ENCODE measurements at places on chromosomes 4 and X.

- peak; percentile 91 for DNase-seq
Observed at GRCh38 chr4:165378745-165379677, at the start of gene CPE. Gene CPE, plus strand, starts transcription at chr4:165379008. Its CDS starts 214 bp downstream, at chr4:165379222.

DNA sequence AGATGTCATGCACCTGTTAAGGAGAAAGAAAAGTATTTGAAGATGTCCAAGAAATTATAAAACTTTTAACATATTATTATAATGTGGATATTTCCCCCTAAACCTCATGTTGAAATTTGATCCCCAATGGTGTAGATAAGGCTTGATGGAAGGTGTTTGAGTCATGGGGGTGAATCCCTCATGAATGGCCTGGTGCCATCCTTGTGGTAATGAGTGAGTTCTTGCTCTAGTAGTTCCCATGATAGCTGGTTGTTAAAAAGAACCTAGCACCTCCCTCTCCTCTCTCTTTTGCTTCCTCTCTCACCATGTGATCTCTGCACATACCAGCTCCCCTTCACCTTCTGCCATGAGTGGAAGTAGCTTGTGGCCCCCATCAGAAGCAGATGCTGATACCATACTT is 176.6 kb upstream of the NR3C2 start:
- no peak for DNase-seq

DNA sequence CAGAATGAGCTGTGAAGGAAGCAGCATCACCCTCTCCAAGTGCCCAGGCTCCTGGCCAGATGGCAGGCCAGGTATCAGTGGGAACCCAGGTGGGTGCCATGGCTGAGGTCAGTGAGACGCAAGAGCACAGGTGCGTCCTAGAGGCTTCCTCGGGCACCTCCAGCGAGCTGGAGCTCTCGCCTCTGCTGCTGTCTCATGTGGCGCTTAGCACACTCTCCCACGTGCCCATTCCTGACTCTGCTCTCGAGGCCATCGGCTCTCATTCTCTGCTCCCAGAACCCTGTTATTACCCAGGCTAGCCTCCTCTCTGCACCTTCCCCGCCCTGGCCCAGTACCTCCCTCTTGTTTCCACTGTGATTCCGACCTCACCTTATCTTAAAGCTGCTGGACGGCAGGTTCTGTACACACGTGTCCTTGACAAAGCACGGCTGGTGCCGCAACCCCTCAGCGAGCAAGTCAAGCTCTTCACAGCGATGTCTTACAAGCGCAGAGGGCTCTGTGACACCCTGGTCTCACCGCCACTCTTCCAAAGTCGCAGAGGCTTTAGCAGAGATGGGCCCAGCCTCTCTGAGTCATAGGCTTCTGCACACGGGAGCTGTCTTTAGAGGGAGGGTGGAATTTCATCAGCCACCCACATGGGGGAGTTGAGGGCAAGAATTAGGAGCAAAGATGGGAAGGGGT is 15.4 kb upstream of the MSANTD1 start:
- no peak for DNase-seq

DNA sequence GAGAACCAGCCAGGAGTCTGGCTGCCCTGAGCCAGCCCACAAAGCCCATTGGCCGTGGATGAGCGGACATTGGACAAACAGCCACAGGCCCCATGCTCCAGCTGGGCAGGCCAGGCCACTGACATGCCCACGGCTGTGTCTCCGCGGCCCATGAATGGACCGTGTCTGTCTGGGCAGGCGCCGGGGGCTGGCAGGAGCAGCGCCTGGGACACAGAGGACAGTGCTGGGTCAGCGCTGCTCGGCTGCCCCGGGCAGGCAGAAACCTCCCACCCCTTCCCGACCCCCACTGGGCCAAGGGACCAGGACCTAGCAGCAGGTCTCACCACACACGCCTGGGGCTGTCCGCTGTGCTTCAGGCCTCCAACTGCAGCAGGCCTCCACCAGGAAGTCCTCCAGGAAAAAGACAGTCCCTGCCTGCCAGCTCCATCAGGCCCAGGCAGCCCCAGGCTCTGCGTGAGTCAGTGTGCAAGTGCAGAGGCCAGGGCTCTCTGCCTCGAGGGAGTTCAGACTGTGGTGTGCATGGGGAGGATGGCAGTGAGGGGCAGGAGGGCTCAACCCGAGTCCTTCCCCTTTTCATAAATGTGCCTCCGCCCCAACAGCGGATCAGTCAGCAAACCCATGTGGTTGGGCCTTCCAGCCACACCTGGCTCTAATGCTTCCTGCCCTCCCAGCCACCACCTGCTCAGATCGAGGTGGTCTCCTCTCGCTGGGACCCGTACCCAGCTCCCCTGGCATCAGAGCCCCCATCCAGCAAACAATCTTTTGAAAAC is 17.2 kb upstream of the FGFR3 start:
- DNase-seq, result peak; percentile 43

GRCh38 chrX:76802708-76803107 is 375.2 kb downstream of the MAGEE1 start:
- peak; percentile 8 for DNase-seq

DNA sequence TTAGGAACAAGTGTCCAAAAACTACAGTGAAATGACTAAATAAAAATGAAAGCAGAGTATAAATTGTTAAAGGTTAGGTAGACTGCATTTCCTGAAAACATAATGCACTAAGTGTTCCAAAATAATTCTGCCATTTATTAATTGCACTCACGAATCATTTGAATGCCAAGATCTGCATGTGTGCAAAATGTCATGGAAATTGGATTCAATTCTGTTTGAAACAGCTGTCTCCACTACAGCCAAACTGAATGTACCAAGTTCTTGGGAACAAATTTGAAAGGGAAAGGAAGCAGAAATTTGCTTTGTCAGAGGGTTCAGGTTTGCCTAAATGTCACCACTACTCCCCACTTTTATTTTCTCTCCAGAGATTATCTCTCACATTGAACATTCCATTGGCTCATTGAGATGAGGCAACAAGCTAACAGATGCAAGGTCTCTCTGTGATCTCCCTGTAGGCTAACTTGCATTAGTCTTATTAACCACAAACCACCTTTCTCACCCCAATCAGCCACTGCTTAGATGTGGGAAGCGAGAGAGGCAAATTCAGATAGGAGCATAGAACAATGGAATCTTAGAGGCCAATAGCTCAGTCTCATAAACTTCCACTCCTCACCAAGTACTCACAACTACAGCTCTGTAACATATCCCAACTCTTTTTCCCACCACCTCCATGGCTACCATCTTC is 226.6 kb downstream of the KDR start:
- no peak for DNase-seq

DNA sequence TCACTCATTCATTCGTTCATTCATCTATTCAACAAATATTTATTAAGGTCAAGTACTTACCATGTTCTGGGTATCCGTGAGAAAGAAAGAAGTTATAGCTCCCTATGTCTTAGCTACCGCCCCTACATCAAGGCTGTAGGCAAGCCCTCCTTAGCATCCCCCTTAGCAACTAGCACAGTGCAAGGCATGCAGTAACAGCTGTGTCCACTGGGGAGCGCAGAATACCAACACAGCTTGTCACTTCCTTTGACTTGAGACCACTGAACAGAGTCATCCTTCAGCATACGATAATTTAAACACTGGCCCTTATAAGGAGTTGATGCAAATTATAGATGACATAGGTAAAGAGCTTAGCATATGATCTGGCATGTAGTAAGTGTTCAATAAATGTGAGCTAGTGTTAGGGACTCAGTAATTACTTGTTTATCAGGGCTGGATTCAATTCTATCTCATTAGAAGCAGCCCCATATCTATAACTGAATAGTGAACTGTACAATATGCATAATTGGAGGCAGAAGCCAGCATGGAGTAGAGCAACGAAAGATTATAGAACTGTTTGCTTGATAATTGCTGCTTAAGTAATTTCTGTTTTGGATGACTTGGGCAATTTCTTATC is 8.7 kb downstream of the KIAA1210 start:
- DNase-seq, result peak; percentile 56

- no peak for DNase-seq
Observed at GRCh38 chr4:66556651-66557278, 886.5 kb upstream of the EPHA5 start.

GRCh38 chrX:153791104-153791852 is 2.9 kb downstream of the IDH3G start:
- DNase-seq, result no peak

DNA sequence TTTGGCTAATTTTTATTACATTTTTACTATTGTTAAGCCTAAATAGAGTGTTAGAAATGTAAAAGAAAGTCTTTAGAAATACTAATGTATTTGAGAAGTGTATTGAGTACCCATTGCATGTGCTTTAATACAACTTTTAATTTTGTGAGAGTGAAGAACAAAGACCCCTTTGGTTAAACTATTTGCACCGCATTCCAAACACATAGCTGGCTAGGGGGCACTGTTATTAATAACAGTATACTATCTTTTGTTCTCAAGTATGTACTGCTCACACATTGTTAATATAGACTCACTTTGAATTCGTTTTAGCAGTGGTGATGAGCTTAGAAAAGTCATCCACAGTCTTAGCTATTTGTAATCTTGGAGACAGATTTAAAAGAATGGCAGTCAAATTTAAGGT is 106.1 kb downstream of the CLDN22 start:
- DNase-seq, result no peak

DNA sequence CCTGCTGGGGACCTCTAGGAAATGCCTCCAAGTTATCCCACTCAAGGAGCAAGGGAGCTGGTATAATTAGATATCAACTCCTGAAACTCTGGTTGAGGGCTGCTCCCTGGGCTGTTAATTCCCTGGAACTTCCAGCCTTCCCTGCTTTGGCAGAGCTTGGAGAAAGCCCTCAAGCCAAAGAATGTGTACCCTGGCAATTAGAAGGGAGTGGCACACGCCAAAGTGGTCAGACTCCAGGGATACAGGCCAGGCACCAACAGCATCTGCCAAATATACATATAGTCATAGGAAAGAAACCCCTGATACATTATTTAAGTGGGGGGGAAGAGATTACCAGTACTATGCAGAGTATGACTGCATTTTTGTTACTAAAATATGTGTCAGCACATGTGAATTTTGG is 616.8 kb downstream of the BCOR start:
- no peak for DNase-seq

- no peak for DNase-seq
Observed at GRCh38 chr4:26909369-26909768, 48.7 kb downstream of the STIM2 start.

GRCh38 chr4:948101-948935 is 16.1 kb downstream of the TMEM175 start:
- DNase-seq, result no peak

- no peak for DNase-seq
Observed at GRCh38 chr4:3372264-3372932, 69.4 kb upstream of the HGFAC start.

Data from GM03348 (cell line).